ENCODE measurements at places on chromosomes 1 and 21.

GRCh38 chr1:12657060-12657884, 13.4 kb downstream of the AADACL4 start:
- no peak for DNase-seq

DNA sequence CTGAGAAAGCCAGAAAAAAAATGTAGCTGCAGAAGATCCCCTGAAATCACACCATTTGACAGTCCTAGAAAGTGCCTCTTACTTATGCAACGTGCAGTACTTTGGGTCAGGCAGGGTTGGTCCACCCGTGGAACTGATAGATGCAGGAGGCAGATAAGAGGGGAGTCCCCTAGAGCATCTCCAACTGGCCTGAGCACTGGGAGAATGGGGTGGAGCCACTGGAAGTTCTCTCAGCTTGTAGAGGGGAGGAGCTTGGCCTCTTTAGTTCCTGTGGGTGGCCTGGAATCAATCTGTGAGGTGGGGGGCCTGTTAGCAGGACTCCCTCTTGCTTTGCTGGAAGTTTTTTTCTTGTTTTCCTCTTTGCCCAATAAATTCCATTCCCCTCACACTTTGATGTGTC, 335.7 kb upstream of the NCAM2 start:
- no peak for DNase-seq

DNA sequence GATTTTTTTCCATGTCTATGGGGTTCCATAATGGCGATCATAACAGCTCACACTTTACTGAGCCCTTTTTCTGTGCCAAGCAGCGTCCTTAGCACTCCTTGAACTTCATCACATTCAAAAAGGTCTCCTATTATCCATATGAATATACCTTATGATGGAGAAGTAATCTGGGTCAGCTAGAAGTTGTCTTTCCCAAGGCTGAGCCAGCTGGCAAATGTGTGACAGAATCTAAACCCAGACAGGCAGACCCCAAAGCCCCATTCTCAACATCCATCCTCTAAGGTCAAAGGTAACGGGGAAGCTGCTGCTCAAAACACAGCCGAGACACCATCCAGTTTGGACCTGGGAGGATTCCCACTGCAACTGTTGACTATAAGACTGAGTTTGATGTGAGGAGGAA, 249.6 kb downstream of the PRDM2 start:
- no peak for DNase-seq

DNA sequence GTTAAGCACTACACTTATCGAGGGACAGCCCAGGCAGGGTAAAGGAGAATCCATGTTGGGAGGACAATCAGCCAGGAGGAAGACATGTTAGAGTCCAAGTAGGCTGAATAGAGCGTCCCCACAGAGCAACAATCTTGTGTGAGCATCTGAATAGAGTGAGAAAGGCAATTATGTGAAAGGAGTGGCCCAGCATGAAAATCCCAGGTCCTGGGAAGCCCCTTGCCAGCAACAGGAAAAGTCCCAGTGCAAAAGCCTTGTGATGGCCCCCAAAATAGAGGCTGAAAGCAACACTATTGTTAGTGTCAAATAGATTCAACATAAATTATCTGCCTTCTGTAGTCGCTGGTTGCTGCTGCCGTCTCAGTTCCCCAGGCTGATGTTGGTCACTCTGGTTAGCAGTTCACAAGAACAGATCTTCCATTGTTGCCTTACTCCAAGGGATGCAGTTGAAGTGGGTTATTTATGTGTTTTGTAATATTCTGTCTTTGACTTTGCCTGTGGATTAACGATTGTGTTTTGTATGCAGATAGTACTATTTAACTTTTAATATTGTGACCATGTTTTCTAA, 12.1 kb upstream of the ABL2 start:
- no peak for DNase-seq

DNA sequence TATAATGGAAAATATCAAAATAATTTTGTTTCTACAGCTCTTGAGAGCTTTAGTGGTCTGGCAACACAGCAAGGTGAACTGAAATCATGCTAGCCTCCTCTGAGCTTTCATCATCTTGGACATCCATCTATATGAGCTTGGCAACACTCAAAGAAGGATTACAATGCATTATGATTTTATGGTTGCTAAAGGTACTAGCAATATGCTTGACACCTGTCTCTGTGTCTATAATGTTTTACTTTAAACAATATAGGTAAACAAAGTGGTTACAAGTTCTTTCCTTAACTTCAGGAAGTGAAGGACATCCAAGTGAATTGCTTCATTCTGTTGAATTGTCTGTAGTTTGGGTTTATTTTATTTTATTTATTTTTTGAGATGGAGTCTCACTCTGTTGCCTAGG, 203.7 kb upstream of the RRP15 start:
- DNase-seq = no peak

DNA sequence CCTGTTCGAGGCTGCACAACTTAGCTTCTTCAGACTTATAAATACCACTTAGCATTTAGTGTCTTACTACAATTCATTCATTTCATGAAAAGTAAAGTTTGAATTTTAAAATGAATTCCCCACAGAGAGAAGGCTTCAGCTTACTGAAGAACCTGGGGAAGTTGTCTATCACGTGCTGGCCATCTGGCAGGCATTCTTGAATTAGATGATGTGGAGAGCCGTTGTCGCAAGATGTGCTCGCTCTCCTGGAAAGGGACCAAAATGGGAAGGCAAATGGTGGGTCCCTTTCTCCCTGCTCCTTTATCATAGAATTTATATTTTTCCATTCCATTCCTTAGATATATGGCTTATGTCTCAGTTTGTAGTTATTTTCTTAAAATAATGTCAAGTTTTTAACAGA, 90.5 kb downstream of the CD247 start:
- no peak for DNase-seq

GRCh38 chr1:186519982-186520381, 59.1 kb upstream of the PDC start:
- DNase-seq = no peak

GRCh38 chr1:176626572-176627061, 163.6 kb downstream of the PAPPA2 start:
- no peak for DNase-seq

DNA sequence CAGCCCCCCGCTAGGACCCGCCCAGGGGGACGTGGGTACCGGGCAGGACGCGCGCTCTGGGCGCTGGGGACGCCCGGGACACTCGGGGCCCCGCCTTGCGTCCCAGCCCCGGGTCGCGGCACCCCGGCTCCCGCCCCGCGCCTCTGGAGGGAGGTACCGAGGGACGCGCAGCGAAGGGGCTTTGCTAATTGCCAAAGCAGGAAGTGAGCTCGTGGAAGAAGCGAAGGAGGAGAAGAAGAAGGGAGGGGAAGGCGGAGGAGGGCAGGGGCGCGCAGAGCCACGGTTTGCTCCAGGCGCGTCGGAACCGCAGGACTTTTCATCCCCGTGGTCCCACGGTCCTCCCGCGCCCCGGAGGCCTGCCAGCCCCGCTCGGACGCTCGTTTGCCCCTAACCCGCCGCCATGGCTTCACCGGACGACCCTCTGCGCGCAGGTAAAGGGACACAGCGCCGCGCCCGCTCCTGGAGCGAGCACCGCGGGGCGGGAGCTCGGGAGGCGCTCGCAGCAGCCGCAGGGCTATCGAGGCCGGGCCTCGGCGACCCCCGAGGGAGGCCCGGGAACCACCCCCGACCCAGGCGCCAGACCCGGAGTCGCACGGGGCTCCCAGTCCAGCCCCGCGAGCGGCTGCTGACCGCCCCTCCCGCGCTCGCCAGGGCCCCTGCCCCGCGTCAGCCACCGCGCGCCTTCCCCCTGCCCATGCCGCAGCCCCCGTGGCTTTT, 1.3 kb downstream of the EDARADD start:
- DNase-seq = no peak

DNA sequence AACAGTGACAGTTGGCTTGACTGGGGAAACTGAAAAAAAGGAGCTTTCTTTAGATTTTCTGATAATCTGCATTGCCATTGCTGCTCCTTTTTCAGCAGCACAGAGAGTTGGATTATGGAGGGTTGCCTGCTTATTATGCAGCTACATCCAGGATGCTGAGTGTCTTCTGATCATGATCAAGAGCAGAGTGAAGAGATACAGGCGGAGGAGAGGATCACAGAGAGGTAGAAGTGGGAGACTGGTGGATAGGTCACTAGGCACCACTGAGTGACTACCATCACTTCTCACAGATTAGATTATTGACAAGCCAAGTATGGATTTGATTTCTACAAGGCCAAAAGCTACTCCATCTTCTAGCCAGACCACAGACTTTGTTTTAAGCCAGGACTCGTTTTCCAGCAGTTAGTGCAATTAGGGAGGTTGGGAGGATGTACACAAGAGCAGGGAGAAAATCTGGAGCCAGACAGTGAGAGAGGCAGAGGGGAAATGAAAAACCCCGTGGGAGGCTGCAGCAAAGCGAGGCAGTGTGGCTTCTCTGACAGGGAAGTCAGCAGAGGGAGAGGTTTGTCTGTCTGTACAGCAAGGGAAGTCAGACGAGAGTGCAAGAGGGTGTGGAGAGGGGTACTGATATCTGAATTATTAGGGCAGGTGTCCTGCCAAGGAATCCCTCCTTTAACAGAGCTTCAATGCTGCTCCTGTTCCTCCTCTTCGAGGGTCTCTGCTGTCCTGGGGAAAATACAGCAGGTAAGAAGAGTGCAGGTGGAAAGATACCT, at the start of gene CD1E:
Gene CD1E, plus strand, starts transcription at position 592 of the 773 bp plus-strand sequence. Its CDS starts 95 bp downstream, at position 687.
- no peak for DNase-seq

DNA sequence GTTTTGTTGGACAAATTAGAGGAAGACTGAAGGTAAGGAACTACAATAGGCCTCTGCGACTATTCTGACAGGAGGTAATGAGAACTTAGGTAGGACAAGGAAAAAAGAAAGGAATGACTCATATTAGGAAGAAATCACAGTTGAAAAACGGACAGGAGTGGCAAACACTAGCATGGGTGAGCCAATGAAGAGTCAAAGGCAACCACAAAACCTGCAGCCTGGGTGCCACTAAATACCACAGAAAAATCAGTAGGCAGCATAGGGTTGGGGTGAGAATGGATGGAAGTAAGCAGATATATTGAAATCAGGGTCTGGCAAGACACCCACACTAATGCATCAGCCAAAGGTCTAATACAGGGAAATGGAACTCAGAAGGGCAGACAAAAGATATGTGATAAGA, 10.0 kb downstream of the RBM34 start:
- DNase-seq = no peak

DNA sequence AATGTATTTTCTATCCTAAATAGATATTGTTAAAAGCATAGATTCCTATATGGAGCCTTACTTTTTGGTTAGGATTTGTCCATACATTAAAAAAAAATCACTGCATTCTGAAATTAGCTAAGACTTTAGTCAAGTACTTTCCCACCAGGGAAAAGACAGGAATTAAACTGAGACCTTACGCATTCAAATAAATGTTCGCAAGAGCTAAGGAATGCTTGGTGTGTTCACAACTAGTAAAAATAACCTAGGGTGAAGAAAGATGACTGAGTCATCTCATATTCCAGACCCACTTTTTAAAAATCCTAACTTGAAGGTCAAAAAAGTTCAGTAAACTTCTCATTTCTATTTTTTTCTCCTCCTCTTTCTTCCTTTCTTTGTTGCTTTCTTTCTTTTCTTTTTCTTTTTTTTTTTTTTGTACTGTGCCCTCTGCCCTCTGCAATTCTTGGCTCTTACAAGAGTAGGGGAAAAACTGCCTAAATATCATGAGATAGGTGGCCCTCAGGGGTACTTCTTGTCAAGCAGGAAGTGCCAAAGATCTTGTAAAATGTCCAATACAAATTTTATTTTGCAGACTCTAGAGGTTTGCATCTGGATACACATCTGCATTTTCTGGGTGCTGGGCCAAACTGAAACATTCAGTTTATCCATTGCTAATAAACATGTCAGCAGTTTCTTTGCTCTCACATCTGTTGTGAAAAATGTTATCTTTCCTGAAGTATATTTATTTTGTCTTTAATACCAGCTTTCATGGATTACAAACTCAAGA, 121.4 kb upstream of the GORAB start:
- DNase-seq = no peak

GRCh38 chr21:38342739-38343138, 85.9 kb downstream of the KCNJ15 start:
- DNase-seq = no peak

- no peak for DNase-seq
These were observed 438.7 kb downstream of the PRDM2 start for GRCh38 chr1:14138687-14139086.

GRCh38 chr1:206705726-206706297, 21.1 kb downstream of the MAPKAPK2 start:
- no peak for DNase-seq

DNA sequence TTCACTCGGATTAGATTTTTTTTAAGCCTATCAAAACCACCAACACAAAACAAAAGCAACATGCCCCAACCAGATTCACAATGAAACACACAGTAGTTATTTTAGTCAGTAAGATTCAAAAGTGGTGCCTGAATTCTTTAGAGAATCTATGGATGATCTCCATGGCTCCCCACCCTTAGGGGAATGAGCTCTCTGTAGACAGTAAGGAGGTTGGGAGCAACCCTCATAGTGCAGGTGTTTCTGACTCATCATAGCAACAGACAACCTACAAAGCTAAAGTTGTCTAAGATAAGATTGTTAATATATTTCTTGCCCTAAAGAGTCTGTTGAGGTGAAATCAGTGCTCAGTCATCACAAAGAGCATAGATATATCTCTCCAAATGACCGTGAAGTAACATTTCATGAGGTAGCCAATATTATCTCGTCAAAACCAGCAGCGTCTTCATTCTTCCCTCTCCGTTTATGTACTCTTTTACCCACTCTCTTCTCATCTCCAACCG, 78.3 kb downstream of the ADAMTS1 start:
- DNase-seq = no peak

- DNase-seq = no peak
These were observed 71.3 kb downstream of the ATP5PO start for GRCh38 chr21:33844104-33844889.

- peak; percentile 52 for DNase-seq
These were observed 44.4 kb downstream of the NENF start for GRCh38 chr1:212477014-212477679.

- no peak for DNase-seq
These were observed 83.4 kb downstream of the BACH1 start for GRCh38 chr21:29382030-29382654.

GRCh38 chr1:205356440-205357139, at the start of gene KLHDC8A:
KLHDC8A (minus strand) TSS chr1:205356922; CDS start chr1:205343604, 13,318 bp downstream.
- DNase-seq = no peak

DNA sequence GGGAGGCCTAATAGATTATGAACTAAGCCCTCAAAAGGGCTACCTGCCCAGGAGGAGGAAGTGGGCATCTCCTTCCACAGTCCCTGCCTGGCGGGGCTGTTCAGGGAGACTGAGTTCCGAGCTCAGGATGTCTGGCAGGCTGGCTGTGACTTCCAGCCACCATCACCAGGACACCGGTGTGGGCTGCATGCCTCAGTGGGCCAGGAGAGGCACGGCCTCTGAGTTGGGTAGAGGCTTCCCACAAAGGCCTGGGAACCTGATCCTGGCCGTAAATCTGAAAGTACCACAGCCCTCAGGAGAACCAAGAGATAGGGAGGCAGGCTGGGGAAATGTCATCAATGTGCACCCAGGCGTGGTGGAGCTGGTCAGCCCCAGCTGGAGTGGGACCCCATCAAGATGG, 29.1 kb downstream of the NTPCR start:
- no peak for DNase-seq

Measured in NCI-H526 treated with DMSO at 0.1 percent for 48 hours (cell line).